ENCODE measurements at places on chromosomes 3 and 15.
A peak's percentile ranks its signal among the peaks of the same experiment; 100 is the strongest.

- peak; percentile 52 for DNase-seq
Measured at GRCh38 chr15:90871139-90871715, 2.8 kb downstream of the FURIN start.

- DNase-seq = peak; percentile 20
Measured at GRCh38 chr3:175129126-175129525, 270.0 kb downstream of the NAALADL2 start.

DNA sequence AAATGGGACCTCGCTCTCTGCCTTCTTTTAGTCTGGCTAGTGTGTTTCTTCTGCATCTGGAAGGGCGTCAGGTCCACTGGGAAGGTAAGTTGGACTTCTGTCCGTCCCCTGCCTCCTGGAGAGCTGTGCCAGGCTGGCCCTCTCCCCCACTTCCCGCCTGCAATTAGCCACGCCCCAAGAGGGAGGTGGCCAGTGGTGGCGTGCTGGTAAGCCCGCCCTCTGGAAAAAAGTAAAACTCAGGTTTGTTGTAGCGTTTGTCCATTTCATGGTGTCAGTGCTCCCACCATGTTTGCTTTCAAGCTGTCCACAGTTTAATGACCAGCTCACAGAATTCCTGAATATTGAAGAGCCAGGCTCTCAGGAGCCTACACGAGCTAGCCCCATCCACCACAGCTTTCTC is 55.6 kb downstream of the SLC6A6 start:
- DNase-seq = peak; percentile 78

GRCh38 chr15:76328106-76328696 is 8.4 kb upstream of the ISL2 start:
- DNase-seq = no peak

GRCh38 chr15:101495334-101496197 is 6.1 kb upstream of the PCSK6 start:
- no peak for DNase-seq

- DNase-seq = peak; percentile 51
Measured at GRCh38 chr3:34106879-34107278, 308.4 kb downstream of the PDCD6IP start.

DNA sequence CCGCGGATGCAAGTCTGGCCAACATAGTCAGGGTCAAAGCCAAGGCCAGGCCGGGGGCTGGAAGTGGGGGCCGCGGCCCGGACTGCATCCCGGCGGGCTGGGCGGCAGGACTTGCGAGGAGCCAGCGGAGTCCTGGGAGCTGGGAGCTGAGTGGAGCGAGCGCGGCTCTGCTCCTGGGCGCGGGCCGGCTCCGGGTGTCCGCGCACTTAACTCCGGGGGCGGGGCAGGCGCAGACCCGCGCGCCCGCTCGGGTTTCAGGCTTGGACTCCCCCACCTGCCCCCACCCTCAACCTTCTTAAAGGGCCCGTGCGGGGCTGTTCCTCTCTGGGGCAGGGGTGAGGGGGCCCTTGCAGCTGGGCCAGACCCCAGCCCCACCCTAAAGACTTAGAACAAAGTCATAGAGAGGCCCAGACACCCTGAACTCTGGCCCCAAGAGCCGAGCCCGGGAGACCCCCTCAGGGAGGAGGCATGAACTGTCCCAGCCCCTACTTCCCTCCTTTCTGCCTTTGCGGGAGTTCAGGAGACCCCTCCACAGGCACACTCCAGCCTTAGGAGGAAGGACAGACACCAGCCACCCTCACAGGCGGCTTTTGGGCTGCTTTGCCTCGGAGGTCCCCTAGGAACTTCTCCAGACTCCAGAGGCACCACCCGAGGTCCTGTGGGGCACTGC is at the start of gene CSPG4:
Gene CSPG4, minus strand, starts transcription at position 181 of the 670 bp plus-strand sequence. Its CDS starts 93 bp downstream, at position 88.
- DNase-seq = no peak

All from kidney tubule cell (primary cell).